ENCODE measurements at places on chromosomes 2 and 18.

DNA sequence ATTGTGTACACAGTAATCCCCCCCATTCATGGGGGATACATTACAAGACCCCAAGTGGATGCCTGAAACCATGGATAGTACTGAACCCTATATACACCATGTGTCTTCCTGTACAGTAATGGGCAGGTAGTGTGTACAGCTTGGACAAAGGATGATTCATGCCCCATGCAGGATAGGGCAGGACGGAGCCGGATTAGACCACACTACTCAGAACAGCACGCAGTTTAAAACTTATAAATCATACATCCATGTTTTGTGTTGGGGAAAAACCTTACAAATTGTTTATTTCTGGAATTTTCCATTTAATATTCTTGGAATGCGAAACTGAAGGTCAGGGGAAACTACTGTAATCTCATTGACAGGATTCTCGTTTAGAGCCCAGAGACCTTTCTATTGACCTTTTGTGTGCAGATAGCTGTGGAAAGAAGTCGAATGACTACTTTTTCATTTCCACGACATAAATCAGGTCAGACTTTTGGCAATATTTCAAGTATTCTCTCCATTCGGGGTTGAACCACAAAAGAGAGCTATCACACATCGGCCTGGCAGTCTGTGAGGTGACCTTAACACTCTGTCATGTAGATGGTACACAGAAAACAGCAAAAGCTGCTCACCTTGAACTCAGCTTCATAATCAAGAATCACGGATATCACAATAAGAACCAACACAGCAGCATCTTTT, 9.9 kb upstream of the YPEL5 start:
- DNase-seq: no peak

GRCh38 chr2:101679037-101679726, 18.3 kb upstream of the MAP4K4 start:
- no peak for DNase-seq

DNA sequence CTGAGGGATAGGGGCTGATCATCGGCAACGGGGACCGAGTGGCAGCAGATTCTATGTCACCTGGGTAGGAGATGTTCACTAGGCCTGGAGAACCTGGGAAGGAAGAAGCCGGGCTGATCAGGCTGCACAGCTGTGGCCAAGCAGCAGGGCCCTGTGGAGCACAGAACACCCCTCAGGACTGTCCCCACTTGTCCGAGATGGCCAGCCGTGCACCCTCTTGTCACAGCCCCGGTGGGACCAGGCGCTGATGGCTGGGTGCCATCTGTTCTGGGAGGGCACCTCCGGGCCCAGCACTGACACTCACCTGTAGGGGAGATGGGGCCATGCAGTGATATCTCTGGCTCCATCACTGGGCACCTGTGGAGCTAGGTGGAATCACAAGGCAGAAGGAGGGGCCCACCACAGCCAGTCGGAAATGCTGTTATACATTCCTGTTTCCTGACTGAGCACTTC, 217.9 kb upstream of the RAB6C start:
- DNase-seq: no peak

GRCh38 chr2:218218268-218219185, 1.5 kb downstream of the ARPC2 start:
- DNase-seq: no peak

DNA sequence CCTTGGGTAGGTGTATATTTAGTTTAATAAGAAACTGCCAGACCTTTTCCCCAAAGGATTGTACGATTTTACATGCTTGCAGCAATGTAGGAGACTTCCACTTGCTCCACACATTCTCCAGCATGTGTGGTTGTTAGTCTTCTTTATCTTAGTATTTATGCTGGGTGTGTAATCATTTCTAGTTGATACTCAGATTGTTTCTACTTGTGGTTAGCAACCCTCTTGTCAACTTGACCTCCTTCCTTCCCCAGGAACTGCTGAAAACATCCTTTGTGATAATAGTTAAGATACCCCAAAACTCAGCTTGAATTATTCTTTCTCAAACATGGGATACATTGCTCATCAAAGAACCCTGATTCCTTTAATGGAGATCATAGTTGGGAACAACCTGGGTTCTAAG, 37.2 kb upstream of the CYBRD1 start:
- no peak for DNase-seq

DNA sequence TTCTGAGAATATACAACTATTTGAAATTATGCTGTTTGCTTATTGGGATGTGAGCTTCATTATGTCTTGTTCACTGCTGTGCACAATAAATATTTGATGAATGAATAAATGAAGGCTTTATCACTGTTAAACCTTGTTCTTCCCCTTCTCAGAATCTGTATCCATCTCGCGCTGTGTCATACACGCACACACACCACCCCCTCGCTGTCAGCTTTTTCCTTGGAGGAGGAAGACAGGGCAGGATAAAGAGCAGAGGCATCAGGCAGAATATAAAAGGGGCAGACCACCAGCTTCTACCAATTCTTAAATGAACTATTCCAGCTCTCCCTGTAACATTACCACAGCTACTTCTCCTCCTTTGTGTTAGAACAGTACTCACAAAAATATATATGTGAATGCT, 75.0 kb downstream of the CD226 start:
- no peak for DNase-seq

- DNase-seq: no peak
Observed at GRCh38 chr2:173028671-173029070, 47.0 kb upstream of the MAP3K20 start.

DNA sequence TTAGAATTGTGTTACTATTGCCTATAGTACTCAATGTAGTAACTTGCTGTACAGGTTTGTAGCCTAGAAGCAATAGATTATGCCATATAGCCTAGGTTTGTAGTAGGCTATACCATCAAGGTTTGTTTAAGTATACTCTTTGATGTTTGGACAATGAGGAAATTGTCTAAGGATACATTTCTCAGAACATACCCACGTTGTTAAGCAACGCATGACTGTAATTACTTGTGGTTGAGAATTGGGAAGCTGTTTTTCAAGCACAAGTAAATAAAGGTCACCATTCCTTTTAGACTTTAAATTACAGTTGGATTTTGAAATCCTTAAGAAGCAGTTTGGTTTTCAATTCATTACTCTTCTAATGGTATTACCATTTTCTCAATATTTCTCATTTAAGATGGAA, 89.8 kb upstream of the KCNH7 start:
- DNase-seq: no peak

DNA sequence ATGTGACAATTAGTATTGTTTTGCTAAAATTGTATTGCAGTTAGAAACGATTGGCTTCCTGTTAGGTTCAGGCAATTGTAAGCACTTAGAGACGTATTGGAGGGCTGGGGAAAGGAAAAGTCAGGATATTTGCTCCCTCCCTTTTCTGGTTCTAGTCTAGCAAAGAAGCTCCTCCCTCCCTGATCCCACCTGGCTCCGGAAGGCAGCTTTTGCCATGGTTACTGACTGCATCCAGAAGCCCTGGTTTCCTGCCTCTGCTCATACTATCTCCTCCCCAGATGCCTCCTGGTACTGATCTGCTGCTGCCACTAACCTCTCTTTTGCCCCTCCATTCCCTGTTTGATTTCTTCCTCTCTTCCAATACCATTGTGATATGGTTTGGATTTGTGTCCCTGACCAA, 275.9 kb downstream of the MREG start:
- no peak for DNase-seq

- no peak for DNase-seq
Observed at GRCh38 chr2:223075301-223076270, 23.6 kb downstream of the KCNE4 start.

DNA sequence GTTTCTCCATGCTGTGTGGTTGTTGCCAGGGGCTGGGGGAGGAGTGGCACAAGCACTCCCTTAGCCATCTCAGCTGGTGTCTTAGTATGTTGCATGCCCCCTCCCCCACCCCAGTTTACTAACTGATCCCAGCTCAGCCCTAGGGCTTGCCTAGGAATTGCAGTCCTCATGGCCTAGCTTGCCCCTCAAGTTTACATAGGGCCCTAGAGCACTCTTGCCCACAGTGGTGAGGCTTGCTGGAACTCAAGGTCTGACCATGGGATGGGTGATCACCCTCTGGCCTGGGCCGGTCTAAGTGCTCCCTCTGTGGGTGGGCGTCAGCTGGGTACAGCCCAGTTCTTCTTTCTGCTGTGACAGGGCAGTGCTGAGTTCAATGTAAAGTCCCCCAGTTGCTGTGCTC, 156.1 kb upstream of the PIEZO2 start:
- no peak for DNase-seq

DNA sequence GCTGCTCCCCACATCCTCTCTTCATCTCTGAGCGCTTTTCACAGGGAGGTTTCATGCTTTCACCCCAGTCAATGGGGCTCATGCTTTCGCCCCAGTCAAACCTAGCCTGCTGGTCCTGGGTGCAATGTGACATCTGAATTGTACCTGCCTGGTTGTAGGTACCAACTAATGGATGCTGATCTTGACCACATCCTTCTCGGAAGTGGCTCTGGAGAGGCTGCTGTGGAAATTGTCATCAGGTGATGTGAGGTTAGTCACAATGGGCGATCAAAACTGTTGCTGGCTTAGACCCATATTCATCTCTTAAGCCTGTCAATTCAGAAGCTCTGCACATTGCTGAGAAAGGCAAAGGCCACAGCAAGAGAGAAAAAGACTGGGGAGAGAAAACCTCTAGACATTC, 32.7 kb upstream of the ALKAL2 start:
- no peak for DNase-seq

GRCh38 chr18:67268530-67268929, 248.0 kb downstream of the DSEL start:
- no peak for DNase-seq

GRCh38 chr18:7894592-7894991, 327.5 kb downstream of the PTPRM start:
- no peak for DNase-seq

- no peak for DNase-seq
Observed at GRCh38 chr2:38610851-38611801, 8.4 kb upstream of the HNRNPLL start.

DNA sequence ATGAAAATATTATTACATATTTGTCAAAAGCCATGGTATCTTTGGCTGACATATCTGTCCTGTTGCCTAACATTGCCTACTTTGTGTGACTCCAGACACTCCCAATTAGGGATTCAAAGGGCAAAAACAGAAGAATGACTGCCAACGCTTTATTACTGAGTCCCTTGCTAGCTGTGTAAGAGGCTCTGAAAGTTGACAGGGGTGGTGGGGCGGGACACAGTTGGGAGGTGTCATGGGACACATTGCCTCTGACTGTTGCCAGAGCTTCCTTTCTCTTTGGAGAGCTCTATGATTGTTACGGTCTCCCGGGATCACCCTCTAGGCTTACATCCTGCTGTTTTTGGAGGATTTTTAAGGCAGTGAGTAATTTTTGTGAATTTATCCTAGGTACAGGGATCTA, 249.6 kb upstream of the ACVR2A start:
- no peak for DNase-seq

DNA sequence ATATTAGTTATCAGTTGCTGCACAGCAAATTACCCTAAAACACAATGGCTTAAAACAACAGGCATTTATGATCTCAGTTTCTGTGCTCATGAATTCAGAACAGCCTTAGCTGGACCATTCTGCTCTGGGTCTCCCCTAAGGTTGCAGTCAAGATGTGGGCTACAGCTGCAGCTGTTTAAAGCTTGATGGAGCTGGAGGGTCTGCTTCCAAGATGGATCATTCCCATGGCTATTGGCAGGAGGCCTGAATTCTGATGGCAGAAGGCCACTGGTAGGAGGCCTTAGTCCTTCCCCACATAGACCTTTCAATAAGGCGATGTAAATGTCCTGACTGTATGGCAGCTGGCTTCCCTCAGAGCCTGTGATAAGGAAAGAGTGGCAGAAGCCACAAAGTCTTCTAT, 118.6 kb upstream of the SERPINE2 start:
- DNase-seq: no peak

DNA sequence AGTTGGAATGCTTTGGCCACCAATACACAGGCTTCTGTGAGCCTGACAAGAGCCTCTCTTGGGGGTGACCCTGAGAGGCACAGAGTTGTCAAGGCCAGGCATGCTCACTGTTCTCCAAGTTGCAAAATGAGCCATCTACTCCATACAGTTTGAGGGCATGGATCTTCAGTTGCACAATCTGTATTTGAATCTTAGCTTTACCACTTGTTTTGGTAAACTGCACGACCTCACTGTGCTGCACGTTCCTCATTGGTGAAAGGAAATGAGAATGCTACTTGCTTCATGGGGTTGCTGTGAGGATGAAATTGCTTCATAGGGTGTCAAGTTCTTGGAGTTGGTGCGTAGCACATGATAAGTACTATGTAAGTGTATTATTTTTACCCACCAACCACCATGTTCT, 12.0 kb upstream of the HAAO start:
- no peak for DNase-seq

GRCh38 chr2:126668254-126668653, 12.3 kb downstream of the GYPC start:
- no peak for DNase-seq

GRCh38 chr2:7594211-7594610, 677.0 kb downstream of the RNF144A start:
- no peak for DNase-seq

- DNase-seq: no peak
Observed at GRCh38 chr2:128187032-128187654, 96.1 kb downstream of the UGGT1 start.

DNA sequence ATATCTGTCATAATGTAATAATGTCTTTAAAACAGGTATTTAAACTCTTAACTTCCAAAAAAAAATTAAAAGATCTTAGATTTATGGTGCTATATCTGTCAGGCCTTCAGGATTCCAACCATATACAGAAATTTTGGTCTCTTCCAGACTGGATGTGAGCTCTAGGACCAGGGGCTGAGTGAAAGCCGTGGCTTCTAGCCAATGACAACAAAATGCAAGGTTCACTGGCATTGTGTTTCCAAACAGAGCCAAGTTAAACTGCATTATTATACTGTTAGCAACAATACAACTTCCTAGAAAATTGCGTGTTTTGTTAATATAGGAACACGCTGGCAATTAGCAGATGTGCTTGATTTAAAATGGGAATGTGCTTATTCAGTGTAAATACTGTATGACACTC, 809.8 kb upstream of the SOX11 start:
- no peak for DNase-seq

DNA sequence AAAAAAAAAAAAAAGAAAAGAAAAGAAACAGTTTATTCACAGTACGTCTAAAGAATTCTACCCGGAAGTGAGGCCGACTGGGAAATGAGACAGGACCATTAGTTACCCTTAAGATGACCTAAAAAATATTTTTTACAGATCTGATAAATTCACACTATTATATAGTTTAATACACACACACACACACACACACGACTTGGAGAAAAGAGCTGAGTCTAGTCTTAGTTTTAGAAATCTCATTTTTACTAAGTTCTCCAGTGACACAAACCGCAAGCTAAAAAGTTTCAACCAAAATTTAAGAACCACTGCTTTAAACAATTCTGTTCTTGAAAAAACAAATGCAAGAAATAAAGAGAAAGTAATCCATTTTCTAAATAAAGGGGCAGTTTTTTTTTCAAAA, 27.1 kb downstream of the ST3GAL5 start:
- no peak for DNase-seq

- DNase-seq: no peak
Observed at GRCh38 chr2:9852881-9853280, 9.6 kb downstream of the TAF1B start.

DNA sequence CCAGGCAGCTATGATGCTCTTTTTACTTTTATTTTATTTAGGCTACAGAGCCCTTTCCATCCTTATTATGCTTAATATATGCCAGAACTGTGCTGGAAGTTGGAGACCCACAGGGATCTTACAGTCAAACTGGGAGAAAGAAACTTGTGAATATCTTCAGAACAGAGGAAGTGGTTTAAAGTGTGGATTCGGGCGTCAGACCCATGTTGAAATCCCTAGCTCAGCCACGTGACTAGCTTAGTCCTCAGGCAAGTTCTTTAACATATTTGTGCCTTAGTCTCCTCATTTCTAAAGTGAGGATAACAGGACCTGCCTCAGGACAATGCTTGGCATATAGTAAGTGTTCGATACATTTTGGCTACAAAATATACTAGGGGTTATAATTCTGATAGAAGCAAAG, 59.1 kb downstream of the MAP3K20 start:
- no peak for DNase-seq

Measured in activated T-helper 1 cell treated with anti-CD3 and anti-CD28 coated beads, Interleukin-12 subunit alpha, Interleukin-12 subunit beta, Interleukin-2, Interleukin-4 antibody, amounts not matched to agents 30 ng/mL and 10 ng/mL and 1 ng/mL, durations not matched to agents 14 hours and 24 hours and 36 hours (primary cell).